ENCODE measurements at places on chromosomes 5 and 9. TPM values are rescaled to one million over a fixed set of nuclear protein-coding genes. Genes with fewer than 3 reads are reported as not detected.
A peak's percentile ranks its signal among the peaks of the same experiment; 100 is the strongest.

GRCh38 chr5:36150676-36151433 is 832 bp downstream of the LMBRD2 start:
- peak; percentile 84 for DNase-seq

- peak; percentile 1 for DNase-seq
Measured at GRCh38 chr9:133967024-133967741, 24.9 kb downstream of the VAV2 start.

DNA sequence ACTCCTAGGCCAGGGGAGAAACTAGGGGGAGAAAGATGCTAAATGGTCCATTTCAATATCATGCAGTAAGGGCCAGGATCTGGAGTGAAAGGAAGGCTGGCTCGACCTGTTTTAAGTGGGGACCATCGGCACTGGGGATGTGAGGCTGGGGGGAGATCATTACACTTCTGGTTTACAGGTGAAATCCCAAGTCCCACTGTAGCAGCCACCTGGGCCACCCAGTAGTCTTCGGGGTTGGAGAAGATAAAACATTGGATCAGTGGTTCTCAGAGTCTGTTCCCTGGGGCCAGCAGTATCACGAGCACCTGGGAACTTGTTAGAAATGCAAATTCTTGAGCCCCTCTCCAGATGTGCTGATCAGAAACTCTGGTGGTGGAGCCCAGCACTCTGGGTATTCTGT is 111.3 kb upstream of the ALDH1B1 start:
- no peak for DNase-seq

DNA sequence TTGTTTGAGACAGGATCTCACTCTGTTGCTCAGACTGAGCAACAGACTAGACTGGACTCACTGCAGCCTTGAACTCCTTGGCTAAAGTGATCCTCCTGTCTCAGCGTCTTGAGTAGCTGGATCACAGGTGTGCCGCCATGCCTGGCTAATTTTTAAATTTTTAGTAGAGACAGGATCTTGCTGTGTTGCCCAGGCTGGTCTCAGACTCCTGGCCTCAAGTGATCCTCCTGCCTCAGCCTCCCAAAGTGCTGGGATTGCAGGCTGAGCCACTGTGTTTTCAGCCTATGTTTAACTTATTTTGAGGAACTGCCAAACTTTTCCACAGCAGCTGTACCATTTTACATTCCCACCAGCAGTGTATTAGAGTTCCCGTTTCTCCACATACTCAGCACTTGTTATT is 16.8 kb downstream of the NDFIP1 start:
- no peak for DNase-seq

DNA sequence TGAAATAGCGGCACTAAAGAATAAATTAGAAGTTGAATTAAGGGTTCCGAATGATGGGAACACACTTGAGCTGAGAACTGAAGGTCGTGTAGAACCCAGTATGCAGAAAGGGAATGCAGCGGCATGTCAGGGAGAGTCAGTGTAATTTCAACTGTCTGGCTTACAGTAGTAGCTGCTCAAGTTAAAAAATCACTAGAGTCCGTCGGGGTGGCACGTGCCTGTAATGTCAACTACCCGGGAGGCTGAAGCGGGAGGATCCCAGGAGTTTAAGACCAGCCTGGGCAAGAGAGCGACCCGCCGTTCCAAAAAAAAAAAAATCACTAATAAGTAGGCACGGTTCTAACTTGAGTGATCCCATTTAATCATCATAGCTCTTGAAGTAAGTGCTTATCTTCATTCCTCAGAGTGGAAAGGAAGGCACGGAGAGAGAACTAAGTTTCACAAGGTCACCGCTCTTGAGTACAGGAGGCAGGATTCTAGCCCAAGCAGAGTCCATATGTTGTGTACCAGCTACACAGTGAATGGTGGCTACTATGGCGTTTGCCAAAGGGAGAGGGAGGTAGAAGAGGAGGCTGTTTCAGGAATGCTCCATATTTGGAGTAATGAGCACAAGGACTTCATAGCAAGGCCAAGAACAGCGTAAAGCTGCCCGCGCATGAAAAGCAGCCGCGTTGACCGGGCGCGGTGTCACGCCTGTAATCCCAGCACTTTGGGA is 831 bp downstream of the RMRP start:
- DNase-seq, result no peak

The MEIKIN gene
- total RNA-seq, result not detected

Measured in posterior vena cava (tissue), 2 donors.